ENCODE measurements at places on chromosomes 1 and 21.

GRCh38 chr1:55197099-55197498, 18.1 kb downstream of the USP24 start:
- DNase-seq: no peak

DNA sequence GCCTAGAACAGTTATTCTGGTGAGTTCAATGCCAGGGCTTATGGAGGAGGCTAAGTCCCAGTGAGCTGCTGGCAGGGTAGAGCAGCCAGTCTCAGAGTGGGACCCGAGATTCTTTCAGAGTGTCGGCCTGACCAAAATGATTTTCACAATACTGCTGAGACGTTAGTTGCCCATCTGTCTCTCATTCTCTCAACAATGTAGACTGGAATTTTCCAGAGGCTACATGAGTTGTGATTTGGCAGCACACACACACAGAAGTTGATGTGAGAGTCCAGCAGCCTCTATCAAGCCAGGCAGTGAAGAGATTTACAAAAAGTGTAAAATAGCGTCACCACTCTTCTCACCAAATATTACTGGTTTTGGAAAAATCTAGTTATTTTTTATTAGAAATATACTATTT, 21.7 kb downstream of the CACNA1S start:
- no peak for DNase-seq

- DNase-seq: peak; percentile 43
Measured at GRCh38 chr1:108646648-108647269, 14.1 kb downstream of the HENMT1 start.

DNA sequence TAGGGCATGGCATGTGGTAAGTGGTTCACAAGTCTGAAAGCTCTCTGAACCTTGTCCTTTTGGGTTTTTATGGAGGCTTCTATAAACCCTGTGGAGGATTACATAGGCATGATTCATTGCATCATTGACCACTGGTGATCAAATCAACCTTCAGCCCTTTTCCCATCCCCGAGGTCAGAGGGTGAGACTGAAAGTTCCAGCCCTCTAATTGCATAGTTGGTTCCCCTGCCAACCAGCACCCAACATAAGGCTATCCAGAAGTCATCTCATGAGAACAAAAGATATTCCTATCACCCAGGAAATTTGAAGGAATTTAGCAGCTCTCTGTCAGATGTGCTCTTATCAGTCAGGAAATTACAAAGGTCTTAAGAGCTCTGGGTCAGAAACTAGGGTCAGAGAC, 89.5 kb upstream of the ARTN start:
- no peak for DNase-seq

GRCh38 chr1:18253093-18253492, 145.5 kb downstream of the IGSF21 start:
- no peak for DNase-seq

- DNase-seq: no peak
Measured at GRCh38 chr1:30809514-30810263, 52.1 kb upstream of the LAPTM5 start.

DNA sequence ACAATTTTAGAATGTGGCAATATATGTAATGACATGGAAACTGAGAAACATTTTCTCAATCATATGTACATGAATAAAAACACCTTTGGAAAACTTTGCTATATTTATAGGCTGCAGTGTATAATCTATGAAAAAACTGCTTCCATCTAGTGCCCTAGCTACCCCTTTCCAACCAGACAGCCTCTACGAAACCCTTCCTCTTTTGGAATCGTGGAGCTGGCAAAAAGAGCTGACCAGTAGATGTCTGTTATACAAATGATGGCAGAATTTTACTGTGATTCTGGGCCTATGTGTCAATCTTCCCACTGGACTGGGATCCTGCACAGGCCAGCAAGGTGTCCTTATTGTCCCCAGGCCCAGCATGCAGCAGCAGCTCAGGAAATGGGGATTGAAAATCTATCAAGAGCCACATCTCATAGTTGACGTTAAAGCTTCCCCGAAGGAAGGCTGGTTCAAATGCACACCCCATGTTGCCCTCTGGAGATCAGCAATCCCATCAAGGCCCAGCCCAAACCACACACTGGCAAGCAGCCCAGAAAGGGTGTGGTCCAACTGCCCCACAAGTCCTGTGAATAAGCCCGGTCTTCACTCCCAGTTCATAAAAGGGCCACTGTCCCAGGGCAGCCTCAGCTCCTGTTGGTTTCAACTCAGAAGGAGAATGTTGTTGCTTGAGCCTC, 8.8 kb upstream of the FAM20B start:
- no peak for DNase-seq

GRCh38 chr1:18653916-18654315, 23.3 kb downstream of the PAX7 start:
- DNase-seq: no peak

GRCh38 chr1:147287133-147287865, 44.8 kb downstream of the CHD1L start:
- DNase-seq: no peak

GRCh38 chr1:188350104-188350503, 1521.4 kb downstream of the PLA2G4A start:
- DNase-seq: no peak

DNA sequence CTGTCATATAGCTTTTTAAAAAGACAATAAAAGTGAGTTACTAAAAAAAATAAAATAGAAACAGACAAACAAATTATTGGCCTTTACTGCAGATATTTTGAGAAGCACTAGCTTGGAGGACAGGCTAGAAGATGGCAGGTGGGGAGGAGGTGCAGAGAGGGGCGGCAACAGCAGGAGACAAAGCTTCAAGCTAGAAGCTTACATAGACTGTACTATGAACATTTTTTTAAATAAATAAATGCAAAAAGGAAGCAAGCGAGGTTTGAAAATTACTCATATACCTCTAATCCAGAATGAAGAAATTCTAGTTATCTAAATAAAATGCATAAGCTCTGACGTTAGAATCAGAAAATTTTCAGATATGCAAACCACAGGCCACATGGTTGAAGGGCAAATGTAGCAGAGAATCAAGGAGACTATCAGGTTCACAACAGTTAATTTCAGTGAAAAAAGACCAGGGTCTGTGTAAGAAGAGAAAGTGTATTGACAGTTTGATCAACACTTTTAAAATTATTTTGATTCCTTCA, 54.9 kb downstream of the NRIP1 start:
- DNase-seq: no peak

DNA sequence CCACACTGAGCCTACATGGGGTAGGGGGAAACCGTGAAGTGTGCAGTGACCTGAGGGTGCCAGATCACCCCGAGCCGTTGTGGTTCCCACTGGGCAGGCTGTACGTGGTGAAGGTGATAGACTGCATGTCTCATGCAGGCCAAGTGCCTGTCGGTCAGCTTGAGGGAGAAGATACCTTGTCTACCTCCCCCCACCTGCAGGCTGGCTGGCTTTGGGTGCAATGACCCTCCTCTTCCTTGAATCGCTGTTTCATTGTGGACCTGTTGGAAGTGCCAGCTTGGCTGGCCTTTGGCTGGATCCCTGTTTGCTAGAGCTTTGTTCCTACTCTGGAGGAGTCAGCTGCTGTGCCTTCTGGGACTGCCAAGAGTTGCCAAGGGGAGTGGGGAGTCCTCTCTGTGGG, 92.5 kb downstream of the GALNT2 start:
- no peak for DNase-seq

DNA sequence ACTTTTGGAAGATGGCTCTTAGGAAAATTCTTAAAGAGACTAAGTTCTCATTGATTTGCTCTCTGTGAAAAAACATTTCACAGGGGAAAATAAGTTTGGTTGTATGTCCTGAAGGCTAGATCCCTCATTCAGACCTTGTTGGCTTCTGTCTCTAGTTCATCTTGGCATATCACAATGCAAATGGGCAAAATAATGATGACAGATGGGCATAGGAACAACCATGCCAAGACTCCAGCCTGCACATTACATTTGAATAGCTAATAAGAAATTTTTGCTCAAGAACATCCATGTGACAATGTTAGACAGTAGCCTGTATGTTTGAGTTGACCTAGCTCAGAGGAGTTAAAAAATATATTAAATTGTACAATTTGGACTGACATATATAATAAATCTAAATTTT, 292.9 kb downstream of the PLA2G4A start:
- no peak for DNase-seq

DNA sequence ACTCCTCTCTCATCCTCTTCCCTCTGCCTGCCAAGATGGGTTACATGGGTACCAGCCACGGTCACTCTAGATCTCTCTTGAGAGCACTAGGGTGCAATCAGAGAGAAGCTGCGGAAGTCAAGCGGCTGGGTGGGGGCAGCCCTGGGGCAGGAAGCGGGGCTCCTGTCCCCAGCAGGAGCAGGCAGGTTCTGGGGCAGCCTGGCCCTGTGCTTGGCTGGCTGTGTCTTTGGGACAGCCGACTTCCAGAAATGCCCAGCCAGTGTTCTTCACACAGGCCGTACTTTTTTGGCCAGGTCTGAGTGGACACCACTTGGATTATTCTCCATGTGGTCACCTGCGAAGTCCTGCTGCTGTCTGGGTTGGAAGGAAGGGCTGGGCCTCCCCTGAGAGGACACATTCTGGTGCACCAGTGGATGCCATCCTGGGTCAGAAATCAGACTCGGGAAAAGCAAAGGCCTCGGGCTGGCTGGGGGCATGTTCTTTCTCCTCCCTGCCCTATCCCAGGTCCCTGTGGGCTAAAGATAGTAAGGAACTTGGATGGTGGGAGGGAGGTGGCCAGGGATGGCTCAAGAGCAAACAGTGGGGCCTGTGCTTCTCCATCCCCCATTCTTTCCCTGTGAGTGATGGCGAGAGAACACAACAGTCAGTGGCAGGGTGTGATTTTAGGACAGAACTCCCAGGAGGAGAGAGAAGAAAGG, 93.7 kb downstream of the ITPKB start:
- no peak for DNase-seq

GRCh38 chr1:38997034-38997900, 6.2 kb downstream of the AKIRIN1 start:
- no peak for DNase-seq

- DNase-seq: no peak
Measured at GRCh38 chr1:230281556-230281955, 144.6 kb downstream of the PGBD5 start.

GRCh38 chr1:7991504-7992440, 30.3 kb downstream of the PARK7 start:
- DNase-seq: no peak

DNA sequence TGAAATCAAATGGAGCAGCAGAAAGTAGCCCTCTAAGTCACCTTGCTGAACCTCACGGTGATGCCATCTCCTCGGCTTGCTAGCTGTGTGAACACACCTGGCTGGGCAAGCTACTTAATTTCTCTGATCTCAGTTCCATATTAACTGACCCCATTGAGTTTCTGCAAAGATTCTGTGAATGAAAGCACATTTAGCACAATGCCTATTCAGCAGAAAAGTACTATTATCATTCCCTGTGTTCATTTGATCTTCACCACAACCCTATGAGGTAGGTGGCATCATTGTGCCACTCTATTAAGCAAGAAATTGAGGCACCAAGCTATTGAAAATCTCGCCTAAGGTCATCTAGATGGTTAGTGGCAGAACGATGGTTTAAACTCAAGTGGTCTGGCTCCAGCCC, 130.1 kb upstream of the HOOK1 start:
- DNase-seq: no peak

GRCh38 chr21:28402616-28402989, 590.1 kb downstream of the LTN1 start:
- DNase-seq: no peak

DNA sequence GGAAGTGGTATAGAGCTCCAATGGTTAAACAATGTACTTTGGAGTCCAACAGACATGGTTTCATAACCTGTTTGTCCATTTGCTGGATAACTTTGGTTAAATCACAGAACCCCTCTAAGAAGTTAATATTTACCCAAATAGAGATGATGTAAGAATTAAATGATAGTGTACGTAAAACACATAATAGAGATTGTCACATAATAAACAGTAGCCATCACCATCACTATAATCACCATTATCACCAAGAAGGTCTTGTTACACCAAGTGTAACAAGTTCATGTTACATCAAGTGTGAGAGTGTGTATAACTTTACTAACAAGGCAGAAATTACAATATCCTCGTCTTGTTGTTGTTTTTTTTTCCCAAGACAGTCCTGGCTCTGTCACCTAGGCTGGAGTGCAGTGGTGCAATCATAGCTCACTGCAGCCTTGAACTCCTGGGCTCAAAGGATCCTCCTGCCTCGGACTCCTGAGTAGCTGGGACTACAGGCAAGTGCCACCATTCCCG, 23.3 kb downstream of the NUCKS1 start:
- no peak for DNase-seq

DNA sequence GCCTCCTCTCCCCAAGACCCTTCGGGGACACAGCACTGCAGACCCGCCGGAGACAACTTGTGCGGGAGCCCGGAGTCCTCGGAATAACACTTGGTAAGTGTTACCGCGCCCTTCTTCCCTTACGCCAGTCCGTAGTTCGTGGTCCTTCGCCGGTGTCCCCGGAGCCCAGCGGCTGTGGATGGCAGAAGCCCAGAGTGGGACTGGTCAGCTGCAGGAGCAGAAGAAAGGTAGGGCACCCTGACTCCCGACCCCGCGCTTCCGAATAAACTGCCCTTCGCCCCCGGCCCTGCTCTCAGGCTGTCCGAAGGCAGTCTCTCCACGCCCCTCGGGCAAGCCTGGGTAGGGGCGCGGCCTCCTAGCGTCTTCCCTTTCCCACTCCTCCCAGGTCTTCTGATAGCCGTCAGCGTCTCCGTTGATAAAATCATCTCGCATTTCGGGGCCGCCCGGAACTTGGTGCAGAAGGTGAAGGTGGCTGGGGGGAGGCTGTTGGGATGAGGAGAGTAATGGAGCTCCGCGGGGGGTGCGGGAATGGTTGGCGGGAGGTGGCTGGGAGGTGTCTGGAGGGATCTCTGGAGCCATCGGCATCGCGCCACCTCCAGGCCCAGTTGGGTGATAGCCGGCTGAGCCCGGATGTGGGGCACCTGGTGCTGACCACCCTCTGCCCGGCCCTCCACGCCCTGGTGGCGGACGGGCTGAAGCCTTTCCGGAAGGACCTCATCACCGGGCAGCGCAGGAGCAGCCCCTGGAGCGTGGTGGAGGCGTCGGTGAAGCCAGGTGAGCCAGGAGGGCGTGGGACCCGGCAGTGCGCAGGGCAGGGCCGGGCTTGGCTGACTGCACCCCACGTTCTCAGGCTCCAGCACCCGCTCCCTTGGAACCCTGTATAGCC, 4.3 kb downstream of the RUSC1 start:
- DNase-seq: no peak

- no peak for DNase-seq
Measured at GRCh38 chr1:234127026-234127671, 222.7 kb downstream of the SLC35F3 start.

GRCh38 chr21:29313662-29314408, 15.1 kb downstream of the BACH1 start:
- no peak for DNase-seq

Data from stimulated activated CD4-positive, alpha-beta T cell treated with anti-CD3 and anti-CD28 coated beads, Interleukin-1b, Interleukin-23, amount 100 ng/mL, for 1 hour (primary cell).